ENCODE measurements at places on chromosomes 5 and 9.

- no peak for DNase-seq
Measured at GRCh38 chr5:126927429-126927828, 102.9 kb downstream of the MARCHF3 start.

DNA sequence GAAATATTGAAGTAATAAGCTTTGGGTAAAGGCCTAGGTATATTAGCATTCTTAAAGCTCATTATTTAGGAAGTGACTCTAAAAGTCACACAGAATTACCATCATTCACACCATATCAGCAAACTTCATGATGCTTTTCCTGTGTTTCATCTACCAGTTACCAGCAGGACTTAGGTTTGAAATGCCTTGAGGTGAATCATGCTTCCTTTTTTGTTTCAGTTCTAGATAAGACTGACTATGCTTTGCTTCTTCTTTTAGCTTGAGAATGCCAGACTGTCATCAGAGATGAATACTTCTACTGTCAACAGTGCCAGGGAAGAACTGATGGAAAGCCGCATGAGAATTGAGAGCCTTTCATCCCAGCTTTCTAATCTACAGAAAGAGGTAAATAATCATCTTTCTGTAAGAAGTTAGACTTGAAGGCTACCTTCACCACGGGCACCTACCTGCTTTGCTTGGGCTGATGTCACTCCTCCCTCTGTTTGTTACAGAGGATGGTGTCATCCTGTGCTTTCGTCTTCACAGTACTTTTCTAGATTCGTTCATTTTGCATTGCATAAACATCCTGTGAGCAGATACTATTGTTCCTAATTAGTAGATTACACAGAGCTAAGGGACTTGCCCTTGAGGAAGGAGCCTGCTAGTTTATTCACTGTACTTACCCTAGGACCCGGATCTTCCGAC is 34.7 kb downstream of the LMNB1 start:
- no peak for DNase-seq

- DNase-seq = no peak
Measured at GRCh38 chr9:137673886-137674285, 55.1 kb downstream of the EHMT1 start.

DNA sequence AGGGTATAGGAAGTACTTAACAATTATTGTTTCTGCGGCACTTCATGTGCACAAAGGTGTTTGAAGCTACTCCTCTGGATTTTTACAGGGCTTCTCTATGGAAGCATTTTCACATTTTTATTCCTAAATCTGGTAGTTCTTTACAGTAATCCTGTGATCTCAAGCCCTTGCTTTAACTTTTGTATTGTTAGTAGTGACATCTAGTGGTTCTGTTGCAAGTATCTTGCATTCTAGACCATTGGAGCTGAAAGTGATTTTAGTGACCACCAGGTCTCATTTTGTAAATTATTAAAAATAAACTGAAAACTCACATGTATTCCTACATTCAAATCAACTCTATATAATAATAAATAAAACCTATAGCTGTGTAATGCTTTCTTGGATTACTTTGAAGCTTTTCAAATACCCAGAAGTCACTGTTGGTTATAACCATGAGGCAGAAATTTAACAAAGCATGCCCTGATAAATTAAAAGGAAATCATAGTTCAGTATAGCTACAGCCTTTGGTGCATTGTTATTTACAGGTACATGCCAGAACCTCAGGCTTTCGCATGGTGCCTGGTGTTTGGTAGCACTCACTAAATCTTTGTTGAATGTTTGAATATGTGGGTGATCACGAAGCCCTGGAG is 18.9 kb downstream of the RPS23 start:
- no peak for DNase-seq

DNA sequence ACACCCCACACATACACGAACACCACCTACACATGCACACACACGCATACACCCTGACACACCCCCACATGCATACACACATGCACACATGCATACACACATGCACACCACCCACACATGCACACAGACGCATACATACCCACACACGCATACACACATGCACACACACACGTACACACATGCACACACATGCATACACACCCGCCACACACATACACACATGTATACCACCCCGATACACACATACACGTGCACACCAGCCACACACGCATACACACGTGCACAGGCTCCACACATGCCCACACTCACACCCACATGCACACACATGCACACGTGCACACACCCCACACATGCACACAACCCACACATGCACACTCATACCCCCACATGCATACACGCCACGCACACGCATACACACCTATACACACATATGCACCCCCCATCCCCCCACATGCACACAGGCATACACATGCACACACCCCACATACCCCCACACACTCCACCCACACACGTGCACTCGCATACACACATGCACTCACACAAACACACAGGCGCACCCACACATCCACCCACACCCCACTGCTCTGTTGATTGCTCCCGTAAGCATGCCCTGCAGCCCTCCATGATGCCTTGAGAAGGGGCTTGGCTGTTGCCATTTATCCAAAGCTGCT is 119.3 kb downstream of the COL5A1 start:
- DNase-seq = no peak

- DNase-seq = no peak
Measured at GRCh38 chr5:125327676-125328075, 581.2 kb upstream of the ZNF608 start.

- DNase-seq = no peak
Measured at GRCh38 chr9:26748449-26749058, 144.0 kb downstream of the CAAP1 start.

DNA sequence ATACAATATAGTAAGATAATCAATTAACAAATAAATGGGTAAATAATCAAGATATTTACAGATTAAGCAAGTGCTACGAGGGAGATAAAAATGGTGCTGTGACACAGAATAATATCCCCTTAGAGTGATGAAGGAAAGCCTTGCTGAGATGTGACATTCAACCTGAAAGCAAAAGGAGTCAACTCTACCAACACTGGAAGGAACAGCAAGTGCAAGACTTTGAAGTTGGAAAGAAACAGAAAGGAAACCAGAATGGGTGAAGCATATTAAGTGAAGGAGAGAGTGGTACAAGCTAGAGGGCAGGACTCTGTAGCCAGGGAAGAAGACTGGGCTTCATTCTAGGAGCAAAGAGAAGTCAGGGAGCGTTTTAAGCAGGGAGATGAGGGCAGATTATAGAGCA is 12.2 kb upstream of the MEGF9 start:
- DNase-seq = no peak

GRCh38 chr5:28281351-28281750 is 1243.0 kb upstream of the CDH9 start:
- DNase-seq = no peak

DNA sequence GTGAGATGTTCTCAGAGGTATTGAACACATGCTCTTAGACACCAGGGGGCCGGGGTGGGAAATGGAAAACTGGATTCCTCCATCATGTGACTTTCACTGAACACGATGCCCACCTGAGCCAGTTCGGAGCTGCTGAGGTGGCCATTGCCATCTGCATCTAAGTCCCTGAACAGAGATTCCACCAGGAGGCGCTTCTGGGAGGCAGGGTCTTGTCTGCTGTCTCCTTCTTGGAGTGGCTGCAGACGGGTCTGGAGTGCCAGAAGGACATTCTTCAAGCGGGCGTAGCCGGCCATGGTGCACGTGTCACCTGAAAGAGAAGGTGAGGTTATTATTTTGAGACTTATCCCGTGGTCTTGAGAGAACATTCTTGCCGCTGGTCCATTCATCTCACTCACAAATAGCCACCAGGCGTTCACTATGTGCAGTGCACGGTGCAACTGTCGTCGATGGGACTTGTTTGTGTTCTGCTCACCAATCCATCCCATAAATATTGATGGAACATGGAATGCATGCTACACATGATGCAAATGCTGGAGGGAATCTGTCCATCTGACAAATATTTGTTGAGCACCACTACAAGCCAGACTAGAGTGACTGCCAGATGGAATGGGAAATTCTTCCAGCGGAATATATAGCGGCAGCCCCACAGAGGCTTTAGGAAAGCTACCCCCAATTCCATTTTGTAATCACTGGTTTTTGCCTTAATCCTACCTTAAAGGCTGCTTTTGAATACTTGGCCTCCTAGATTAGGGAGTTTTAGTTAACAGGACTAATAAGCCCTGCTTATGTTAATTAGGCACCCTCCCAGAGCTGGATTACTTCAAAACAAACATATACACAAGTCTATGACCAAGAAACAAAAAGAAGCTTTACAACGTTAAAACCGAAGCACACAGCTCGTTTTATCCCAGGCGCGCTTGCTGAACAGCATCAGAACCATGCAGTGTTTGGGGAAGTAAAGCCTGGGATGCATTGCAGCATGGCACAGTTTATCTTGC is 264.8 kb downstream of the HSPA4 start:
- no peak for DNase-seq

- no peak for DNase-seq
Measured at GRCh38 chr5:136033848-136034247, 5.1 kb downstream of the TGFBI start.

GRCh38 chr9:68489646-68490045 is 51.0 kb downstream of the TMEM252 start:
- no peak for DNase-seq

DNA sequence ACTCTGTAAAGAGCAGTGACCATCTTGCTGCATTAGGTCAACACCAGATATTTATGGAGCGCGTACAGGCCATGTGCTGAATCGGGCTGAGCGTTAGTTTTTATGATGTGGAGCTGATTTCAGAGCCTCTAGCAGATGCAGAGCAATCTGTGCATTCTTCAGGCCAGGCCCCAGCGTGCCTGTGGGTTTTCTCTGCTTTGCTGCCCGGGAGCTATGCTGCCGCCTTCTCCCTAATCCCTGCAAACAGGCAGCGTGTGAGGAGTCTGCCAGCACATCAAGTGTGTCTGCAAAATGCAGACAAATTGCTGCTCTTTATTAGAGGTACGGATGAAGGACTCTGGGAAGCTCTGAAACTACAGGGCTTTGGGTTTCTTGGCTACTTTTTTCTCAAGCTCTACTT is 170.0 kb downstream of the NTRK2 start:
- DNase-seq = no peak

- no peak for DNase-seq
Measured at GRCh38 chr5:34722183-34722582, 66.1 kb downstream of the RAI14 start.

DNA sequence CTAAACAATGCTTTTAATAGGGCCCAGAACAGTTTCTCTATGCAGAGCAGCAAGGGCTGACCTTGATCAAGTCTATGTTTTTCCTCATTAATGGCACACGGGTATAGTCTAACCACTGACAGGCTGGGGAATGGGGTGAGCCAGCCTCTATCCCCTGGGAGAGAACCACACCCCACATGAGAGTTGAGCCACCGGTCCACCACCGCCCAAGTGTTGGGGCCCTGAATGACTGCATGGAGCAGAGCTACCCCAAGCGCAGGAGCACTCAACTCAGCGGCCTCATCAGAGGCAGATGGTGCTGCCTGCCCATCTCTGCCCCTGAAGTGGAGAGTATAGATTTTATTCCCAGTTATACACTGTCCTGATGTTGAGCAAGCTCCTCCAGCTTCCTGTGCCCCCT is 247.9 kb upstream of the IRX1 start:
- no peak for DNase-seq

- DNase-seq = no peak
Measured at GRCh38 chr5:96611946-96612345, 50.2 kb upstream of the CAST start.

DNA sequence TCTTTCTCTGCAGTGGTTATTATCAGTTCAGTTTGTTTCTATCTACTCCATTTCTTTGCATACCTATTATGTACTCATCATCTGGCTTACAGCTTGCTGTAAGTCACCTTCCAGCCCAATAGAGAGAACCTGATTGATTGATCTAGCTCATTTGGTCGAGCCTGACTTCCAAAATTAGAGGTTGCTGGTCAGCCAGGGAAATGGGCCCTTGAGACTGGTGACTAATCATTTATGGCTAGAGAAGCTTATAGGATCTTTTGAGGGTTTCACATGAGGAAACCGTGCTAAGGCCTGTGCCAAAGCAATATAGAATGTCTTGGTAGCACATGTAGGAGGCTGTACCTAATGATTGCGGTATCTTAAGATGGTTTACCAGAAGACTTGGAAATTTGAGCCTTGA is 5.8 kb downstream of the SREK1 start:
- DNase-seq = no peak

DNA sequence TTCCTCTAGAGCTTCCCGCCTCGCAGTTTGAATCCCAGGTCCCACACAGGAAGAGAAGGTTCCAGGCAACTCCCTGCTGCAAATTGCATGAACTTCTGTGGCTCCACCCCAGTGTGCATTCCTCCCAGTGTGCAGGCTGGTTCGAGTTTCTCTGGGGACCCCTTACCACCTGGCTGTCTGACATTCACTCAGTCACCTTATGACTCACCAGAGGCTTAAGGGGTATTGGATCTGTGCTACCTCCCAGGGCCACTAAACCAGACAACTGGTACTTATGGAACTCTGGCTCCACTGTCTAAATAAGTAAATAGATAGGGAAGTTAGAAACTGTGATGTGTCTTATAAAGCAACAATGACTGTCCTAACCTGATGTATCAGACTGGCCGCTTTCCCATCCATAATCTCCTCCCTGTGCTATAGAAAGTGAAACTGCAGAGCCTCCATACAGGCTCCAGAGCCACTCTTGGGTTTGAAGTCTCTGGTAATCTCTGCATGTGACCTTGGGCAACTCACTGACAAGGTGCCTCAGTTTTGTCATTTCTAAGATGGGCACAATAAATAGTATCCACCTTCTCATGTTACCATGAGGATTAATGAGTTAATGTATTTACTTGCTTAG is 720.6 kb downstream of the SEMA5A start:
- DNase-seq = no peak

GRCh38 chr9:132414731-132415130 is 4.7 kb downstream of the CFAP77 start:
- no peak for DNase-seq

DNA sequence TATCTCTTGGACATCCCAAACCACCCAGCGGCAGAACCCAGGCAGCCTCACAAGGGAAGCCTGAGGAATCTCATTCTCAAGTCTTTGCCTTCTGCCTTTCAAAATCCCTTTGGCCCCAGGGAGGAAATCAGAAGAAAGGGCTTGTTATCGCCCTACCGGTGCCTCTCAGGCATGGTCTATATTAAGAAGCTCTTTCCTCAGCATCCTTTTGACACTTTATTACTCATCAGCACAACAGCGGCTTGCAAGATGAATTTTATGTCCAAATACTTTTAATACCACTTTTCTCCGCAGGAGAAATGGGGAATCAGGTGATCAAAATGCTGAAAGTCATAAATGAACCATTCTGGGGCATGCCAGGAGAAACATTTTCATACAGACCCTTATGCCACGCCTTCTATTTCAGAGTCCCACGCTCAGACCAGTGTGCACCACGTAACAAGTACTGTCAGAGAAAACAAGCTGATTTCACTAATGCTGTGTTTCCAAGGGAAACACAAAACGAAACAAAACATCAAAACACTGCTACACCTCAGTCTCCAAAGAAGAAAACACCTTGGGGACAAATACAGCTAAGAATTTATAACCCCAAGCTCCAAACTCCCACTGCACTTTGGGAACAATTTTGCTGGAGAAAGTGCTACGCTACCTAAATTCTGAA is 30.0 kb downstream of the RAPGEF1 start:
- DNase-seq = no peak
